ENCODE measurements at places on chromosomes 16 and 17.

- DNase-seq, result no peak
Measured at GRCh38 chr16:15648135-15648730, 1.8 kb upstream of the NDE1 start.

DNA sequence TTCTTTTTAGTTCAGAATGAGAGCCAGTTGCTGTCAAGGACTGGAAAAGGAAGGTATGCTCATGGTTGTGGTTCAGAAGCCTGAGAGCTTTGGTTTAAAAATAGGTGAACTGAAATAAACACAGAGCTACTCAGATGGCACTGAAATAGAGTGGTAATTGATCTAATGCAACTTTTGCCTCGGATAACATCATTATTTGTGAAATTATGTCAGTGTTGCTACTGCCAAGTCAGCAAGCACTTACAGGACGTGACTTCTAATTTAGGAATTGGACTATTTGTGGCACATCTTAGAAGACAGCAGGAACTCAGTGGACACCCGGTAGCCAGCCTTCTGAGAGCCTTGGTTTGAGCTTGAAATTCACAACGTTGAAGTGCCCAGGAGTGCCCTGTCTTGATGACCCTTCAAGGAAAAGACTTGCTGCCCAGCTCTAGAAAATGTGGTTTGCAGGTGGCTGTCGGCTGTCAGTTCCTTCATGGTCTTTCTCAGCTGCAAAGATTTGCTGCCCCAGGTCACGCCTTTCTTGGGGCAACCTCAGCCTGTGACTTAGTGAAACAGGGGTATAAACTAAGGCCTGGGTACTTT is 42.0 kb upstream of the XYLT1 start:
- DNase-seq, result no peak

DNA sequence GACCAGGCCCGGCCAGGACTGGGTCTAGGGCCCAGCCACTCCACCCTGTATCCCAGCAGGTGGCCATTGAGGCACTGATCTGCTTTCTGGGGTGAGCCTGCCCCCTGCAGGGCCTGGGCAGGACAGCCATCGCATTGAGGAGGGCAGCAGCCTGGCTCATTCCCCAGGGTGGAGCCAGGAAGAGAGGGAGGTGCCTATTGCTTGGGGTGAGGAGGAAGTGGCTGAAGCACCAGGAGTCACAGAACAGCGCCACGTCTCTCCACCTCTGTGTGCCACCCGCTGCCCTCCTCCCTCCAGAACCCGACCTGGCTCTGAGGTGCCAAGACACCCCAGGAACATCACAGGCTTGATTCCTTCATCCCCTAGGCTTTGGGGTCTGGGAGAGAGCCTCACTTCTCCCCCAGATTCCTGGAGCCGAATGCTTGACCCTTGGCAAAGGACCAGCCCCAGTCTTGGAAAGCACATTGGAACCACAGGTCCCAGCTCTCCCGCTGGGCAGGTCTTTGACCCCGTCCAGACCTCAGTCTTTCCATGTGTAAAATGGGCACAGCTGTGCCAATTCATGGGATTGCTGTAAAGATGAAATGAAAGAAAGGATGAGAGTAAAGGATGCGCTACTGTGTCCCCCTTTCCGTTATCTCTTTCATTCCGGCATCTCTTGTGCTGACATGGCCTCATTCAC is 7.2 kb upstream of the KRT36 start:
- no peak for DNase-seq

- DNase-seq, result no peak
Measured at GRCh38 chr17:33523577-33523981, 230.5 kb upstream of the ASIC2 start.

DNA sequence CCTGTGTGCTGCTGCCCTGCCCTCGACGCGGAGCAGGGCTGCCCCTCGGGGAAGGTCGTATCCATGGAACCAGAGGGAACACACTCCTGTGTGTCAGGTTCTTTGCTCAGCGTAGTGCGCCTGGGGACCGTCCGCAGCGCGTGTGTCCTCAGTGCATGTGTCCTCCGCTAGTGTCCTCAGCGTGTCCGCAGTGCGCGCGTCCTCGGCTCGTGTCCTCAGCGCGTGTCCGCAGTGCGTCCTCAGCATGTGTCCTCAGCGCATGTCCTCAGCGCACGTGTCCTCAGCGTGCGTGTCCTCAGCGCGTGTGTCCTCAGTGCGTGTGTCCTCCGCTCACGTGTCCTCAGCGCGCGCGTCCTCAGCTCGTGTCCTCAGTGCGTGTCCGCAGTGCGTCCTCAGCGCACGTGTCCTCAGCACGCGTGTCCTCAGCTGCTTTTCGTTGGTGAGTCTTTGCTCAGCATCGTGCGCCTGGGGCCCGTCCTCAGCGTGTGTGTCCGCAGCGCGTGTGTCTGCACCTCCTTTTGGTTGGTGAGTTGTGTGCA is 59.2 kb upstream of the ZNF750 start:
- DNase-seq, result no peak

DNA sequence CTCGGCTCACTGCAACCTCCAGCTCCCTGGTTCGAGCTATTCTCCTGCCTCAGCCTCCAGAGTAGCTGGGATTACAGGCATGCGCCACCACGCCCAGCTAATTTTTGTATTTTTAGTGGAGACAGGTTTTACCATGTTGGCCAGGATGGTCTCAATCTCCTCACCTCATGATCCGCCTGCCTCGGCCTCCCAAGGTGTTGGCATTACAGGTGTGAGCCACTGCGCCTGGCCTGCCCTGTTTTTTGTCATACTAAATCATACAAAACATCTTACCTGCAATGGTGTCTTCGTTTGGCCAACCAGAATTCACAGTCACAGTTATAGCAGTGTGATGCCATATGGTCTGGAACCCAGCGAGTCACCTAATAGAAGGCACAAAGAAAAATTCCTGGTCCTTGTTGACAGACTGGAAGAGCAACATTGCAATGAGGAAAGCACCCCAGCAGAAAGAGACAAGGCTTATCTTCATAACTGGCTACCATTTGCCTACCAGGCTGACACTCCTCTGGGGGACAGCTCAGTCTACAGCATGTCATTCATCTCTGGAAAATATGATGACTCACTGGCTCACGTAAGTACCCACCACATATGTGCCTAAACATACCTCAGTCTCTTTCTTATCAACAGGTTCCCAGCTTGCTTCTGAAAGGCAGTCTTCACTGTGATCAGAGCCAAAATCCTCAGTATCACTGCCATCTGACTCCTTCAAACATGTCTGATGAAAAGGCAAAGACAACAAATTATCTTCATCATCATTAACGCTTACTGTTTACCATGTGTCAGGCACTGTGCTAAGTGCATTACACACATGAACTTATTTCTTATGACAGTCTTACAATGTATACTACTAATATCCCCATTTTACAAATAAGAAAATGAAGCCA is 4.3 kb upstream of the HSF5 start:
- no peak for DNase-seq

DNA sequence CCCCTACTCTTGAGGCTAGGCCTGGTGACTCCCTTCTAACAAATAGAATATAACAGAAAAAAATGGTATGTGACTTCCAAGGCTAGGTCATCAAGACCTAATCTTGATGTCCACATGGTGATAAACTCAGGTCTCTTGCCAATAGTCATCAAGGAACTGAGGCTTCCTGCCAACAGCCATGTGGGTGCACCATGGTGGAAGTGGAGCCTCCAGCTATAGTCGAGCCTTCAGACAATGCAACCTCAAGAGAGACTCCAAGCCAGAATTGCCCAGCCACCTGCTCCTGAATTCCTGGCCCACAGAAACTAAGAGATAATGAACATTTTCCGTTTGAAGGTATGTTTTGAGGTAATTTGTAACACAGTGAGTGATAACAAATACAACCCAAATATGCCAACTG is 55.9 kb upstream of the SREBF1 start:
- no peak for DNase-seq

DNA sequence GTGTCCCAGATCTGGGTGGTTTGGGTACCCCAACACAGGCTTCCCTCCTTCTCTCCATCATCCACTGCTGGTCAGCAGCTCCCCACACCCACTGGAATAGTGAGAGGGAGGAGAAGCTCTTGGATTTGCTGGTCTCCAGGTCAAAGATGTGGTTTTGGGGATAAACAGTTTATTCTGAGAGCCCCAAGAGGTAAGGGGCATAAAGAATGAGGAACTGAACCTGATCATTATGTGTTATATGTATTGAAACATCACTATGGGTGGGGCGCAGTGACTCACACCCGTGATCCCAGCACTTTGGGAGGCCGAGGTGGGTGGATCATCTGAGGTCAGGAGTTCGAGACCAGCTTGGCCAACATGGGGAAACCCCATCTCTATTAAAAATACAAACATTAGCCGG is 3.9 kb downstream of the DPEP2 start:
- no peak for DNase-seq

- DNase-seq, result no peak
Measured at GRCh38 chr16:4501071-4501478, 24.9 kb downstream of the HMOX2 start.

DNA sequence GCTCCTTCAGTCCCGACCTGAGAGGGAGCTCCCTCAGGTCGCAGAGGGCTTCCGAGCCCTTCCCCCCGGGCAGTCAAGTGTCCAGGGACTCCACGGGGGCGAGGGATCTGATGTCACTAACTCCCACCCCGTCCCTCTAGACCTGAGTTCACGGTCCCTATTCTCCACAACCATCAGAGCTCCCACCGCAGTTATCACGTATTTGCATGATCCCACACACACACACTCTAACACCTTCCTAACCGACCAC is 3.7 kb upstream of the PER1 start:
- no peak for DNase-seq

DNA sequence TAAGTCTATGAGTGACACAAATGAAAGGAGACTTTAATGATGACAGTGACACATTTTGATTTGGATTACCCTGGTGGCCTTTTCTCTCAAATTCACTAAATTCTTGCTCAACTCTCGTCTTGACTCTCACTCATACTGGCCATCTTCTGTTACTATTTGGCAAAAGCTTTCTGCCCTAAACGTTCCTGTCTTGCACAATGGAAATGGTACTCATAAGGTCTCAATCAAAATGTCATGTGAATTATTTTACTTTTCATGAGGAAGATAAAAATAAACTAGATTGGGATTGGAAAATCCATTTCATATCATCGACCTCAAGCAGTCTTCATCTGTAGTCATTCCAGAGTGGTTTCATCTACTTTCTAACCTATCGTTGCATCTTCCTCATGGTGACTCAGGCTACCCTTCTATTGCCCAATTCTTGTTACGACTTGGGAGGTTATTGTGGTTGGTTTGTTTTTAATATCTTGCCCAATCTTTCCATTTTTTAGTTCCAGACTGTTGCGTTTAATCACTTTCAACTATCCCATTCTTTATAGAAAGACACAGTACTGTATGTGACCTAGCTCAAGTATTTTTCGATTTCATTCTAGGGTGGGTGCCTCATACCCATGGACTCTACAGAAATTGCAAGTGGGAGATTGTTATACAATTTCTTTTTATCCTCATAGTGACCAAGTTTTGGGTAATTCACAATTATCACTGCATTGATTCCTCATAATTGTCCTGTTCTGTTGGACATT is 317.2 kb upstream of the KCNJ16 start:
- no peak for DNase-seq

DNA sequence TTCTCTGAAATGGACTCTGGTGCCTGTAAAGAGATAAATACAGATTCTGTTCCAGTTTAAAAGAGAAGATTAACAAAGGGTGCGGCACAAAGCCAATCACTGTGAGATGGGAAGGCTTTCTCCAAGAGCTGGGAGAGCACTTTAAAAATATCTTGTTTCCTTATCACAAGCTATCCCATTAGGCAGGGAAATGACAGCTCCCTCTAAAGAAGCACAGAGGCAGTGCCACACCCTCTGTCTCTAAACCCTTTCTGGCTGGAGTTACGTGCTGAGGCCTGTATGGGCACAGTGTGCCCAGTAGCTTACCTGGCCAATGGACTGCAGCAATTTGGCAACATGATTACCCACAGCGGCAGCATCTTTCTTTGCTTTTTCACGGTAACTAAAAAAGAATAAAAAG is 9.0 kb upstream of the TERB1 start:
- no peak for DNase-seq

Measured in spinal cord (tissue), 10 donors.